ENCODE measurements at places on chromosomes 16 and 17.

DNA sequence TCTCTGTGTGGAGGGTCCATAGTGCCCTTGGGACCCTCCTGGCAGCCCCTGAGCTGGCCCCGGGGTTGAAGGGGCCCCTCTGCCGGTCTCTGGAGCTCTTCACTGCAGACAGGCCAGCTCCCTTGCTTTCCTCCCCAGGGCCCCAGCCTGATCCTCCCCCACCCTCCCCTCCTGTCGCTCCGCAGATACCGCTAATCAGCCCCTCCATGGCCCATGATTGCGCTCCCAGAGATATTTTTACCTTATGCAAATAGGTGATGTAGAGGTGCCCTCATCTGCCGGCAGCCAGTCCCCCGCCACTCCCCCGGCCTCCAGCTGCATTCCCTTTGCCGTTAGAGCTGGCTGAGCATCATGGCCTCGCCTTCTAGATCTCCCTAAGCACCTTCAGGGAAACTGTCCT is 9.2 kb downstream of the MMP15 start:
- DNase-seq = no peak

GRCh38 chr17:3927628-3928340 is 11.5 kb upstream of the P2RX1 start:
- DNase-seq = no peak

DNA sequence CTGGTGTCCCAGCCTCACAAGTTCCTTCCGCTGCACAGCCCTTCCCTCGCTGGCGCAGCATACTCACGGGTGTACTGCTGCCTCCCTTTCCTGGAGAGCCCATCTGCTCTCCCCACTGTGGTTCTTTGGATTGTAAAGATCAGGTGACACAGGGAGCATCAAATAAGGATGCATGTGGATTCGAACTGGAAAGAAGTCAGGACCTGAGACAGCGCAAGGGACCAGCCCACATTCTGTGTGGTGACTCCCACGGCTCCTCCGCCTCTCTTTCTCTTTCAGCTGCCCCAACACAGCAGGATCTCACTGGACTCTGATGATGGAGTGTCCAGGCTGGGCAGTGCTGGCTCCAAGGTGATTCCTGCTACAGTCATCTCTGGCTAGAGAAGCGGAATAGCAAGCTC is 8.1 kb downstream of the LDAF1 start:
- DNase-seq = peak; percentile 26

DNA sequence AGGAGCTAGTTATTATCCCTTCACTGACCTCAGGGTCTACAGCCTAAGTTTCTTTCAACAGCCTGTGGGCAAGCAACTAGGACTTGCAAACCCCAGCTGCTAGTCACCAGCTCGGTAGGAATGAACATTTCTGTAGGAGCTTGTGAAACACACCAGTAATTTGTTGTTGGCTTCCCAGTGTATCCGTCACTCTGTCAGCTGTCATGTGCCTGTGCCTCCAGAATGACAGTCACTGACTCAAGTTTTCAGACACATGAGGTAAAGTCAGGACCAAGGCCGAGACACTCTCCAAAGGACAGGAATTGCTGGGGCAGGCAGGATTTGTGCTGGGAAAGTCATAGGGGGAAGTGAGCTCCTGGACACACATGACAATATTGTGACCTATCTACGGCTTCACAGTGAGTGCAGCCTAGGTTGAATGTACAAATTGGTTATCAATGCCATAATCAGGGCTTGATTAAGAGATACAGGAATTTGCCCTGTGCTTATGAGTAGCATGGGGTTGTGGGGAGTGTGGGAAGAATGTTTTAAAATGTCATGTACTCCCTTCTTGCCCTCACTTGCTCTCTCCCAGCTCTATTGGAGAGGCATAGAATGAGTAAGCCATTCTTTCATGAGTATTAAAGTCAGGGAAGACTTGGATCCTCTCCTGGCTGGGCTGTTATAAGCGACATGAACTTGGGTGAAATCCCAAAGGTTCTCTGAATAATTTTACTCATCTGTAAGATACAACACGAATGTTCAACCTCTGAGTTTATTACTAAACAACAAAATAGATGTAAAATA is 391.4 kb downstream of the UTP18 start:
- DNase-seq = no peak

DNA sequence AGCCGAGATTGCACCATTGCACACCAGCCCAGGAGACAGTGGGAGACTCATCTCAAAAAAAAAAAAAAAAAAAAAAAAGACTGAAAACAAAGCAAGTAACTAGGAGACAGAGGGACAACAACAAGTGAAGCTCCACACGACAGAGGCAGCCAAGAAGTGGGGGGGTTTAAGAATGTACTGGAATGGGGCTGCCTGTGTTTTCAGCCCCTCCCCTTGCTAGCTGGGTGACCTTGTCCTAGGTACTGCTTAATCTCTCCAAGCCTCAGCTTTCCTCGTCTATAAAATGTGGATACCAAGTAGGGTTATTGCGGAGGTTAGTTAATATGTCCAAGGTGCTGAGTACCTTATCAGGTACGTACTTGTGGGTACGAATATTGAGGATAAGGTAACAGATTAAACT is 163.8 kb upstream of the CACNG5 start:
- DNase-seq = no peak

- DNase-seq = no peak
These were observed 78.5 kb upstream of the ELAC2 start for GRCh38 chr17:13096291-13096690.

DNA sequence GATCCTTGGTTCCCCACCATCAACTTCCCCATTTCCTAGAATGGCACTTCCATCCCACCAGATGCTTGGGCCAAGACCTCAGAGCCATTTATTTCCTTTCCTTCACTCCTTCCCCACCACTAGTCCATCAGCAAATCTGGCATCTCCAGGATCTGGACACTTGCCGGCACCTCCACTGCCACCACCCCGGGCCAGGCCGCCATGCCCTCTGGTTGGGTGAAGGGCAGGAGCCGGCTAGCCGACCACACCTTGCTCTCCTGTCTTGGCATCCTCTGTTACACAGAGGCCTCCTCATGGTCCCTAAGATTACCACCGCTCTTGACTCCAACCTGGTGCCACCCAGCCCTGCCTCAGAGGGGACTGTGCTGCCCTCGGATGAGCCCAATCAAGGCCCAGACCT is 104.5 kb downstream of the RMI2 start:
- DNase-seq = no peak

GRCh38 chr16:17598968-17599367 is 128.2 kb upstream of the XYLT1 start:
- no peak for DNase-seq

DNA sequence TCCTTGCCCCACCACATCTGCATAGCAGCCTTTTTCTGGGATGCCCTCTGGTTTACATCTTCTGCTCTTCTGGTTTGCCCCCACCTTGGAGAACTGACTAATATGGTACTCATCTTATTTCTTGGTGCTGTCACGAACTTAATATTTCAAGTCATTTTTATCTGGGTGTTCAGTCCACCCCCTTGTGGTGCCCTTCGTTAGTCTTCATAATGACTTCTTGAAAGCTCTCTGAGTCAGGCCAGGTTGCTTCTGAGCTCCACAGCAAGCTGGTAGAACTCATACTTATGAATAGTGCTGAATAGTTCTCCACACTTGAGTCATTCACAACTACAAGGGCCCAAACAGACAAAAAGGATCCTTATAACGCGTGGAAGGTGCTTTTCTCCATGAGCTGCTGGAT is 35.8 kb upstream of the TEKT3 start:
- DNase-seq = no peak

- DNase-seq = no peak
These were observed 23.2 kb upstream of the CYTH1 start for GRCh38 chr17:78805301-78805700.

GRCh38 chr17:30031214-30031869 is 85.3 kb upstream of the NSRP1 start:
- DNase-seq = no peak

DNA sequence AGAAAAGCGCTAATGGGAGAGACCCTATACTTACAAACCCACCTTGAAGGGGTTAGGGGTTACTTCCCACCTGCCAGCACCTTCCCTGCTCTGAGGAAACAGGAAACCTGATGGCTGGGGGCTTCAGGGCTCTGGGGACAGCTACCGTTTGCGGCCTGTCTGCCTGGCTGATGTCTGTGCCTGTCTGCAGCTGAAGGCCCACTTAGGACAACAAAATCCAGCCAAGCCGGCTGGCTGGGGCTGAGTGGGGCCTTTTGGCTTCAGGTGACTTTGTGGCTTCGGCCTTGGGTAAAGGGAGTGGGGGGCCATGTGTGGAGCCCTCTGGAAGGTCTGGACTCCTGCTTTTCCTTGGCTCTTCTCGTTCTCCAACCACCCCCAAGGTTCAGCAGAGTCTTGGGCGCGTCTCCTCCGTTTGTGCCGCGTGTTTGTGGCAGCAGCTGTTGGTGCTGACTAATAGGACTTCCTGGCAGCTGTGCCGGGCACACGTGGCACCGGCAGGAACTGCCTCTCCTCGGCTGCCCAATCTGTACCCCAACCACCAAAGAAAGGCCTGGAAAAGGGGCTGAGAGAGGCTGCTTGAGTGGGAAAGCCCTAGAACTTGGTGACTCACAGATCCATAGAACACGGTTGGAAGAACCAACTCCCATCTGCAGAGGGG is 186.7 kb downstream of the MSI2 start:
- no peak for DNase-seq

DNA sequence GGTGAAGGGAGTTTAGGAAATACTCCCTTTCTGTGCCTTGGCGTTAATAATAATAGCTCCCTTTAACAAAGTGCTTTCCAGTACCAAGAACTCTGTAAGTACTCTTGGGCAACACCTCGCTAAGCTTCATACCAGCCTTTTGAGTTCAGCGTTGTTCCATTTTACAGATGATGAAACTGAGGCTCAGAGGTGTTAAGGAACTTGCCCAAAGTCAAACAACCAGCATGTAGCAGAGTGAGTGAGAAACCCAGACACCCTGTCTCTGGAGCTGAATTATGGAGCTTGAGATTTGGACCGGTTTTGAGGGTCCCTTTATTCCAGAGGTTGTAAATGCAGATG is 607 bp downstream of the KATNIP start:
- peak; percentile 7 for DNase-seq

GRCh38 chr16:62720651-62721050 is 684.4 kb upstream of the CDH8 start:
- DNase-seq = no peak

All from T47D (cell line).